Right atrium auricular region (tissue), 2 donors: ENCODE measurements at places on chromosomes 6 and 20.

GRCh38 chr6:81985191-81985590 is 232.7 kb upstream of the TENT5A start:
- no peak for DNase-seq

- no peak for DNase-seq
These were observed 15.4 kb upstream of the ANKRD60 start for GRCh38 chr20:58243653-58244410.

DNA sequence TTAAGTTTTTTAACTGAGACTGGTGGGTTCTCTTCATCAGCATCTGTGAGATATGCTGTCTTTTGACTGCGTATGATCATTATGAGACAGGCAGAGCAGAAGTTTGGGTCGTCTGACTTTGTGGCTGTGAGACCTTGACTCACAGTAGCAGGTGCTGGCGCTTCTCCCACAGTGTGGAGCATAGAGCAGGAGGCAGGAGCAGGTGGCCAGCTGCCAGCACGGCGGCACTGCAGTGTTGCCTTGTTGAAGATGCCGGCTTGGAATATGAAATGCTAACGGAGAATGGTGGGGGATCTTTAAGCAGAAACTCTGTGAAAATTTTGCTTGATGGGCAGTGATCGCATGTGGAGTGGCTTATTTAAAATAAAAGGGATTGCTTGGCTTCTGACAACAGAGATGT is 105.0 kb downstream of the TIAM2 start:
- DNase-seq, result no peak

DNA sequence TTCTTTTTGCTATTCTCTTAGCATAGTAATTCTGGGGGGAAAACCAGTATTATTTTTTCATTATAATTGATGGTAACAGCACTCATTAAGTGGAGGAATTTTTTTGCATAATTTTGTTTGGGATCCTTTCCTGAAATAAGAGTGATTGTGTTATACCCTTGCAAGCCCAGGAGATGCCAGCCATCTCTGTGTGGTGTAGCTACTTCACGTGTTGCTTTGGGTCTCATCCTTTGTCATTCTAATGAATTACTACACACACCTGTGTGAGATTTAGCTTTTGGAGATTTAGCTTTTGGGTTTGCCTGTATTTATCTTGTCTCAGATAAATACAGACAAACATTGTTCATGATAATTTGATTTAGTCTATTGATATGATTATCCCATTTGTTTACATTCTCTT is 76.5 kb downstream of the SH3BGRL2 start:
- DNase-seq, result no peak

GRCh38 chr6:73984571-73985210 is 288.7 kb downstream of the CD109 start:
- no peak for DNase-seq

DNA sequence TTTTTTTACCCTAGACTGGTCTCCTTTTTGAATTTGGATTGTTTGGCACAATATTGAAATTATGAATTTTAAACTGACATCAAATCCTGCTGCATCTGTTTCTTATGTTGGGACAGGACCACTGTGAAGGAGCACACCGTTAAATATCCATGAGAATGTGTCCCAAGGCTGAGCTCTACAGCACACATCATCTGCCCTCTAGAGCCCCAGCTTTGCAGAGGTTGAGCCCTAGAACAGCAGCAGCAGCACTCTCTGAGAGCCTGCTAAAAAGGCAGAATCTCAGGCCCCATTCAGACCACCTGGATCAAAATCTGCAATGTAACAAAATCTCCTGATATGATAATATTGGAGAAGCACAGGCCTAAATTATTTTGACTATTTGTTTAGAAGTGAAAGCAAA is 192.1 kb upstream of the CCN2 start:
- no peak for DNase-seq

DNA sequence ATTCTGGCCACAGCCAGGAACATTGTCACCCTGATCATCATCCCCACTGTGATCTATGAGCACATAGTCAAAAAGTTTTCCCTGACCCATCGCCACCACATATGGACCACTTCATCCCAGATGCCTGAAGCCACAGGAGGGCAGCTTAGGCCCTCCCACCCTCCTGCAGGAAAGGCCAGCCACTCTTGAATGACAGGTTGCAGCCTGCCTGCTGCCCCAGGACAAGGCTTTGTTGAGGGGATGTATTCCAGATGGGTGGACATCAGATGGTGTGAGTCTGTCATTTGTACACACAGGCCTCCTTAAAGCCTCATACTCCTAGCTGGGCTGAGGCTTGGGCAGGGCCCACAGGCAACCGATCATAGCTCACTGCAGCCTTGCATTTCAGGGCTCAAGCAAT is 30.8 kb downstream of the DPPA5 start:
- DNase-seq, result no peak

GRCh38 chr6:33862536-33862935 is 58.7 kb upstream of the MLN start:
- no peak for DNase-seq

DNA sequence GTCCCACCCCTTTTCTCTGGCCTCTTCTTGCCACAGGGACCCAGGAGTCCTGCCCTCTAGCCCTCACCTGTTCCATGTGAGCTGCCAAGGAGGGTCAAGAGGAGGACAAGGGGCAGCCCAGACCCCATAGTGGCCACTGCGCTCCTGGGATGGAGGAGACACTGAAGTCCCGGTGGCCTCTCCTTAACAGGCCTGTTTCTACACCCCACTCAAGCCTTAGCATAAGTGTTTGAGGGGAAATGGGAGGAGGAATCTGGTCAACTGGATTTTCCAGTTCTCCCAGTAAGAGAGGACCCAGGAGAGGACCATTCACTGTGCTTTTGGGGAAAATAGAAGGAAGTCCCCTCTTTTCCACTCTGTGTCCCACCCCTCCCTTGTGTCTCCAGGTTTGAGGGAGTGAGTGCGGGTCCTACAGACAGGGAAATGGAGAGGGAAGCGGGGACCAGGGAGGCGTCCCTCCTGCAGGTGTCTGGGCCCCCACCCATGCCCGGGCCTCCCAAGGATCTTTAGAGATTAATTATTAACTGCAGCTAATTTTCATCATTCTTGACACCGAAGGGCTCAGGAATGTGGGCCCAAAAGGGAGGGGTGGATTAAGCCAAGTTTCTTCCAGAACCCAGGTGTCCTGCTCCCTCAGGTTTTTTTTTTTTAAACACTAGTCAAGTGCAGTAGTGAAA is at the start of gene SFTA2:
Gene SFTA2, minus strand, starts transcription at position 202 of the 677 bp plus-strand sequence. Its CDS starts 74 bp downstream, at position 128.
- no peak for DNase-seq
